ENCODE measurements at places on chromosomes 2 and 18.

DNA sequence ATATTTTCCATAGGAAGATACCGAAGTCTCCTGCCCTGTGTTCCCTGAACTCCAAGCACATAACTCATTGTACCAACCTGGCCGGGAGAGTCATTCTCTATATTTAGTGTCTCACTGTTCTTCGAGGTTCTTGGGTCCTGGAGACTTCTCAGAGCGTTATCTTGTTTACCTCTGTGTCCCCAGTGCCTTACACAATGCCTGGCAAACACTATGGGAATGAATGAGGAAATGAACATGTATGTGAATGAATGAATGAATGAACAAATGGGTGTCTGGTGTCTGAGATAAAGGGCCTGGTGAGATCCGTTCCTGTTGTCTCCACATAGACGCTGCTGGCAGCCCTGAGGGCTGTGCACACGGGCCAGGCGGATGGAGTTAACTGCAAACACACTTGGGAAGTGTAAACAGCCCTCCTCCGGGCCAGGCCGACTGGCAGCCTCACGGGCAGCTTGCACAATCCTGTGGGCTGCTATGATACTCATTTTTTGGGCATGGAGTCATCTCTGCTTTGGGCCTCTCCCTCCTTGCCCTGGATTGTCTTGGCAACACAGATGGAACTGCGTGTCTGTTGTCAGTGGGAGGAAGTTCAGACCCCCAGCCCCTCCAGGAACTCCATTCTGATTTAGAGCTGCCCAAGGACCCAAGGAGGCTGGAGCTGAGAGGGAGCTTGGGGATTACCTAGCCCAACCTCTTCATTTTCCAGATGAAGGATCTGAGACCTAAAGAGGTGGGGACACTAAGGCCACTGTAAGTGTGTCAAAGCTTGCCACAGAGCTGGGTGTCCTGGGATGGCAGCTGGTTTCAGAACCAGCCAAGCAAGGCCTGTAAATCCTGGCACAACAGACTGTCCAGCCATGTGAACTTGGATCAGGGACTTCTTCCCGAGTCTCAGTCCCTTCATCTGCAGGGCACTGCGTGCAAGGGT, 124.4 kb downstream of the INHBB start:
- DNase-seq, result peak; percentile 62

GRCh38 chr18:10056506-10056905, 142.7 kb downstream of the VAPA start:
- no peak for DNase-seq

- no peak for DNase-seq
These were observed 100.2 kb upstream of the ARL5A start for GRCh38 chr2:151928380-151928779.

- no peak for DNase-seq
These were observed 382.5 kb downstream of the ERBB4 start for GRCh38 chr2:212156088-212156487.

- no peak for DNase-seq
These were observed 10.1 kb downstream of the RPL31 start for GRCh38 chr2:101012054-101012705.

DNA sequence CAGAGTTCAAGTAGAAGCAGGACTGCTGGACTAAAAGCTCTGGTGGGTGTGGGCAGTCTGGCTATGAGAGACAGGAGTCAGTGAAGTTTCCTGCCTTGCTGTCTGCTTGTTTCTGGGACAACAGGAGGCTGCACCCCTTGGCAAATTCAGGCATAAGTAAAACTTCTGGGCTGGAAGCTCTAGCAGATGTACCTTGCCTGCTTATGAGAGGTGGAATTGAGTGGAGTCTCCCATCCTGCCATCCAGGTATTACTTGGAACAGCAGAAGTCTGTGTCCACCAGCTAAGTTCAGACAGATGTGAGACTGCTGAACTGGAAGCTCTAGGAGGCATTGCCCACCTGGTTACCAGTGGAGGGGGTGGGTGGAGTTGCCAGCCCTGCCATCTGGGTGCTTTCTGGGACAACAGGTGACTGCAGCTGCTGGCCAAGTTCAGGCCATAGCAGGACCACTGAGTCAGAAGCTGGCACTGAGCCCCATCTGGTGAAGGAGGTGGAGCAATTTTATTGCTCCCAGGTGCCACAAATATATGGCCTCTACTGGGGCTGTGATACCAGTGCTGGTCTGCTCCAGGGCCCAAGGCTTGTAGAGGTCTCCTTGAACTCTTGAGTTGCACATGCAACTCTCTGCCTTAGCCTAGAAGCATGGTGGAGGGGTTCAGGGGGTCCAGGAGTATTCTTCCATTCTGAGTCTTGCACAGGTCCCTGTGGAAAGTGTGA, 199.4 kb upstream of the FN1 start:
- DNase-seq, result no peak

DNA sequence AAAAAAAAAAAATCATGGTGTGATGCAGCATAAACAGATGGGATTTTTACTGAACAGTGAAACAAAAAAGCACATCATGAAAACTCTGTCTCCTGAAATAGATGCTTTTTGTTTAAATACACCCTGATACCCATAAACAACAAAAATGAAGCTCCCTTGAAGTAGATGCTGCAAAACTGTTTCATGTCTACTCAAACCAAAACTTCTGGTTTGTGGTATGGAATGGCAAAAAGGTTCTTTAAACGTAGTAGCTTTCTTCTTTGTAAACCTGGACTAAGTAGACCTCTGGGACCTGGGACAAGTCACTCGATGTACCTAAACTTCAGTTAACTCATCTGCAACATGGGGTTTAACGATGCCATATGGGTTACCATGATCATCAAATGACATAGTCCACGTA, 64.4 kb upstream of the RAPH1 start:
- no peak for DNase-seq

GRCh38 chr2:235669983-235670962, 176.4 kb downstream of the AGAP1 start:
- peak; percentile 24 for DNase-seq

DNA sequence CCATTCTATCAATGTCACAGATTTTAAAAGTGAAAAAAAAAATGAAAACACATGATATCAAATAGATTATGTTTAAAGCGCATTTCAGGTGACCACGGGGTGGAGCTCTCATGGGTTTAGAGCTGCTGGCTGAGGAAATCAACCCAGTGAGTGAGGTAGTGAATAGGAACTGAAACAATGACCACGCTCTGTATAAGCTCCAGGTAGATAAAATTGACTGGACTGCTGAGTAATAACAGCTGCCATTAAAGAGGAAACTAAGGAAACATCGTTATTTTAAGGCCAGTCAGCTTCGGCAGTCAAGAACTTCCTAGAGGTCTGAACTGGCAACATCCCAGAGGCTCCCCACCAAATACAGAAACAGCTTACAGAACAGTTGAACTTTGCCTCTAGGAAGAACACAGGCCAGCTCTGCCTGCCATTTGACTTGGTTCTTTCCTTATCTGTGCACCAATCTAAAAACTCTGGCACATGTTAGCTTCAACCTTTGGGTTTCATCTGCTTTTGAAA, 185.9 kb downstream of the PDE1A start:
- no peak for DNase-seq

- DNase-seq, result no peak
These were observed 67.8 kb downstream of the SLC4A3 start for GRCh38 chr2:219695145-219695709.

- peak; percentile 54 for DNase-seq
These were observed 36.5 kb downstream of the EFR3B start for GRCh38 chr2:25078170-25079049.

- DNase-seq, result no peak
These were observed 157.8 kb upstream of the HDAC4 start for GRCh38 chr2:239558661-239559060.

- no peak for DNase-seq
These were observed 273.5 kb downstream of the RNF144A start for GRCh38 chr2:7190587-7191324.

- no peak for DNase-seq
These were observed 49.2 kb upstream of the DARS1 start for GRCh38 chr2:136034629-136035028.

- DNase-seq, result no peak
These were observed 18.4 kb upstream of the WIPF1 start for GRCh38 chr2:174615871-174616436.

GRCh38 chr2:100964681-100965169, 37.4 kb upstream of the RPL31 start:
- DNase-seq, result no peak

- DNase-seq, result no peak
These were observed 106.0 kb downstream of the COPS8 start for GRCh38 chr2:237191714-237192081.

DNA sequence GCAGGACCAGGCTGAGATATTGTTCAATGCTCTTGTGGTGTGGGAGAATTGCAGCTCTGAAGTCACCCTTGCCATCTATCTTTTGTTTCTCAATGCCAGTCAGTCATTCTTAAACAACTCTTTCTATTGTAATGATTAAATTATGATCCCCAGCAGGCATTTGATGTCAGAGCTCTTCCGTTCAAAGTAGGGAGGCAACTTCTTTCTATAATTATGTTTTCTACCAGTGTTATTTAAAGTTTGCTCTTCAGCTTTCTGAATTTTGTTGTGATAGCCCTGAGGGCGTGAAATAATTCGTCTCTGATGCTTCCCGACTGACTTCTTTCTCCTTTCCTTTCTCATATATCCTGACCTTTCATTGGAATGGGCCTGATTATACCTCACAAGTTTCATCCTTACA, 161.4 kb upstream of the KLHL14 start:
- no peak for DNase-seq

- no peak for DNase-seq
These were observed 2.7 kb downstream of the NCK2 start for GRCh38 chr2:105747254-105747894.

DNA sequence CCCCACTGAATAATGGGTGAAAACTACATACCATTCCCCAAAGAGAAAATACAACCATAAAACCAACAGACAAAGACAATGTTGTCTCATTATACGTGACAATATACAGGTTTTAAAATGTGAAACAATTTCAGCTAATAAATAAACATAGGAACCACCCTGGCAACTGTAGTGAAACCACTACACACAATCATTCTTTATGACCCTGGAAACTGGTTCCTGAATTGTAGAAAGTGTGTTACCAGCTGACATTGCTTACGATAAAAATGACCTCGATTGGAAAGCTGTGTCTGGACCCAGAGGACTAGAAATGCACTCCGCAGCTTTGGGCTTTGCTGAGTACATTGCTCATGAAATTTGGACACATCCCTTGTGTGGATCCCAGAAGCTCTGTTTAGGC, 73.9 kb upstream of the LPIN2 start:
- DNase-seq, result no peak

GRCh38 chr2:234953116-234954031, 1.6 kb downstream of the SH3BP4 start:
- DNase-seq, result no peak

DNA sequence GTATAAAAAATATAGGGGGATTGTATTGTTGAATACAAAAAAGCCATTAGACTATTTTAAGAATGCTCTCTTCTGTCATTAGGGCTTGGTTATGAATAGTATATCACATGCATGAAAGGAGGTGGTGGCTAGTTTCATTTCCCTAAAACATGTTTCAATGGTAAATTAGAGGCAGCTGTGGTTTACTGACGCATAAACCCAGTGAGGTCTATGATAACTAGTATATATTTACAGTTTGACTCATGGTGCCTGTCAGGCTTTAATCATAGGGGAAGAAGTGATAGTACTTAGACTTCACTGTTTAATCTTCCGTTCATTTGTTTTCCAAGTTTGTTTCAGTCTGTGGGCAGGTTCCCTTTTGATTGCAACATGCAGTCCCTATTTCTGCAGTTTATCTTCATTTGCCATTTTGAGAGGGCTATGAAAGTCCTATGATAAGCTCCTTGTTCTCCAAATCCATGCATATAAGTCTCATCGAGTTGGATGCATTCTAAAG, 55.1 kb upstream of the MAP4K3 start:
- DNase-seq, result peak; percentile 50

DNA sequence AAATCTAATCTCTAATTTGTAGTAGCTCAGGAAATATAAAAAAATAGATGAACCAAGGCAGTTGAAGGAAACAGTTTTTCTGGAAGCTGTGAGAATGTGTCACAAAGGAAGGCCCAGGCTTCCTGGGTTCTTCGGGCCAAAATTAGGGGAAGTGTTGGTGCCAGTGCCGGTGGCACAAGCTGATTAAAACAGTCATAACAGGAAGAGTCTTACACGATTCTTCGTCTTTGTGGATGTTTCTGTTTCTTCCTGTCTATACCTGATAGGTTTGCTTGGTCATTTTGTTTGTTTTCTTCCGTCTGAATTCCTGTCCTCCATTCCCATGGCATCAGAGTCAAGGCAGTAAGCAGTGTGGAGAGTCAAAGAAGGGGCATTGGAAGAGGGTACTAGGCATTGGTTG, 235.4 kb upstream of the RASGRP3 start:
- no peak for DNase-seq

- no peak for DNase-seq
These were observed 9.3 kb upstream of the PLB1 start for GRCh38 chr2:28486526-28486925.

- peak; percentile 57 for DNase-seq
These were observed 10.2 kb upstream of the THNSL2 start for GRCh38 chr2:88159955-88160415.

DNA sequence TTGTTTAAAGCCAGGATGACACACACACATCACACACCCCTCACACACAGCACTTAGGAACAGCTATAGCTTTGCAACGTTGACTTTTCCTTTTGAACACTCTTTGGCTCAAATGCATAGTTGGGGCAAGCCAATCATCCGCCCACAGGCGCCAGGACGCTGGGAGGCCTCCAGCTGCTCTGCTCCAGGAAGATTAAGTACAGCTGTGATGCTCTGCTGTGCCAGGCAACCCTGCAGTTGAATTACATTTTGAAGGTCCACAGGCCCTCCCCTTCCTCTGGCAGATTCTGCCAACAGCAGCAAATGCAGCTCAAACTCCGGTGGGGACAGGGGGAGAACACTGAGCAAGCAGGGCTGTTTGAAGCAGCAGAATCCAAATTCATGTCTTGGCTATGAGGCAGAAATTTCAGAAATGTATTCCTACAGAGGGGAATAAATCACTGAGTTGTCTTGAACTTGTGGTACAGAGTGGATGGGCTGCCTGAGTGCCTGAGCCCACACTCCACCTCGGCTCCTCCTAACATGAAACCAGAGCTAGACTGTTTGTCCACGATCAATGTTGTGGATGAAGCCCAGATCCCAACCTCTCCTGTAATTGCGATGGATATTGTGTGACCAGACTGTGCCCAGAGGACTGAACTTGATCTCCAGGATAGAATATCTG, 86.5 kb upstream of the PPP1CB start:
- no peak for DNase-seq

DNA sequence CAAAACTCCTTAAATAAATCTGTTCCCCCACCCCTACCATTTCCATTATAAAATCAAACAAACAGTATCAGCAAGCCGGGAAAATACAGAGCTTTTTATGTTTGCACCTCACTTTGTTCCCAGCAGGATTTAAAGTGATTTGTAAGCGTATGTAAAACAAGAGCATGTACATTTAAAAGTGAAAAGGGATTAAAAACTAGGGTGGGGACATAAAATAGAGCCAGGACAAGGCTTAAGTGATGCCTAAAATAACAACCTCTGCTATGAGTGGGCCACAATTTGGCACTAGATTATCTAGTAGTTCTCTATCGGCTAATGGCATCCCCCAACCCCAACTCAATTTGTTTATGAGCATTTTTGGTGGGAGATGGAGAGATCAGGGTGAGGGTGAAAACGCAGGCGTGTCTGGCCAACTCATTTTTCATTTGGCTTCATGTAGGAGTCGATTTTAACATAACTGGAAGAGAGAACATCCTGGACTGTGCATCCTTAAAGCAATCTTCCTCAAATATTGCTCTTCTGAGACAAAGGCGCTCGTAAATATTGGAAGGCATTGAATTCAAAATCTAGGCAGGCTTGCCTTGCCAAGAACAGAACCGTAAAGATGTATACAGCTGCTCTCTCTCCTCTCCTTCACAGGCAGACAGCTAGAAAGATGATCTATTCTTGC, 34.5 kb upstream of the TSPYL6 start:
- DNase-seq, result no peak

- DNase-seq, result no peak
These were observed 9.7 kb downstream of the ECEL1 start for GRCh38 chr2:232477751-232478510.

Measured in NCI-H774 (cell line).